ENCODE measurements at places on chromosomes 5 and 9.

DNA sequence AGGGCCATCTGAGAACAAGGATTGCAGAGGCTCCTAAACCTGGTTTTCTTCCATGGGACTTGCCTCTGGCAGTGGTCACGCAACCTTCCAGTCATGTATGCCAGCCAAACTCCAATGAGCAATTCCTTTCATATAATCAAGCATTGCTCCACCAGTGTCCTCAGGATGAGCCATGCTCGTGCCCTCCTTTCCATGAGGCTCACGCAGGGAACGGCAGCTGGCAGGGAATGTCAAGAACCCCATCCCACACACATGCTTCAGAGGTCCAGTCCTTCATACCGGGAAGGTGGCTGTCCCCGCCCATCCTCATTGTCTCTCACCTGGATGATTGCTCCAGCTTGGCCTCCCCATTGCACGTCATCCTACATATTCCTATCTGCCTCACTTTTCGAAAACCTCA lies 13.4 kb upstream of the ZBTB34 start:
- DNase-seq, result no peak

GRCh38 chr5:74146796-74147195 lies 493.7 kb downstream of the ENC1 start:
- DNase-seq, result no peak

DNA sequence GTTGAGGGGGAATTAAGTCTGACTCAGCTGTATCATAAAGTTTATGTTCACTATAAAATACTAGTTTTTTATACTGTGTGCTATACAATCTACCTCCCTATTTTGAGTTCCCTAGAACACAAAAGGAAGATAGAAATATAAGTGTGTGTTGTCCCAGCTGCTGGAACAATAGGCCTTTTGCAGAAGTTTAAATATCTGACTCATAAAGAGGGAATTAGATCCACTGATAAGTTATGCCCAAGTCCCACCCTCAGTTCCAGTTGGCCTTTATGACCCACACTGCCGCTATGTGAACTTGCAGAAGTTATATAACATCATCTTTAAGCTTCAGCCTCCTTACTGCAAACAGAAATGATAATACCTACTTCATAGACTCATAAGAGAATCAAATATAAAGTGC lies 88.5 kb upstream of the DAB2 start:
- DNase-seq, result no peak

- DNase-seq, result no peak
These were observed 20.4 kb upstream of the PIK3R1 start for GRCh38 chr5:68195137-68195536.

- DNase-seq, result no peak
These were observed 26.1 kb upstream of the SEC16A start for GRCh38 chr9:136508729-136509500.

Measured in activated effector memory CD4-positive, alpha-beta T cell treated with Interleukin-2 at 50 U/mL for 16 hours (primary cell).